ENCODE measurements at places on chromosomes 2 and 18.

DNA sequence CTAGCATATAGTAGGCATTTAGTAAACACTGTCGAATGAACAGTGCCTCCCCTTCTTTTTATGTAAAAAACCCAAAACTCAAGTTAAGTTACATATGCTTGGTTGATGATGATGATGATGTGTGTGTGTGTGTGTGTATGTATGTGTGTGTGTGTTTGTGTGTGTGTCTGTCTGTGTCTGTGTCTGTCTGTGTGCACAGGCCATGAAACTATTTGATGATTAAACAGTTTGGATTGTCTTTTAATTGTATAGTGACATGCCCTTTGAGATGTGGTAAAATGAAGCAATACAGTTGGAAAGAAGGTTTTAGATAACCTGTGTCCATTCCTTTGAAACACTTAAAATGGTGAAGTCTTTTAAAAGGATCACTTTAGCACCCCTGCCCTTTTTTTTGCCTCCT, 105.6 kb downstream of the MAP4K4 start:
- no peak for DNase-seq

DNA sequence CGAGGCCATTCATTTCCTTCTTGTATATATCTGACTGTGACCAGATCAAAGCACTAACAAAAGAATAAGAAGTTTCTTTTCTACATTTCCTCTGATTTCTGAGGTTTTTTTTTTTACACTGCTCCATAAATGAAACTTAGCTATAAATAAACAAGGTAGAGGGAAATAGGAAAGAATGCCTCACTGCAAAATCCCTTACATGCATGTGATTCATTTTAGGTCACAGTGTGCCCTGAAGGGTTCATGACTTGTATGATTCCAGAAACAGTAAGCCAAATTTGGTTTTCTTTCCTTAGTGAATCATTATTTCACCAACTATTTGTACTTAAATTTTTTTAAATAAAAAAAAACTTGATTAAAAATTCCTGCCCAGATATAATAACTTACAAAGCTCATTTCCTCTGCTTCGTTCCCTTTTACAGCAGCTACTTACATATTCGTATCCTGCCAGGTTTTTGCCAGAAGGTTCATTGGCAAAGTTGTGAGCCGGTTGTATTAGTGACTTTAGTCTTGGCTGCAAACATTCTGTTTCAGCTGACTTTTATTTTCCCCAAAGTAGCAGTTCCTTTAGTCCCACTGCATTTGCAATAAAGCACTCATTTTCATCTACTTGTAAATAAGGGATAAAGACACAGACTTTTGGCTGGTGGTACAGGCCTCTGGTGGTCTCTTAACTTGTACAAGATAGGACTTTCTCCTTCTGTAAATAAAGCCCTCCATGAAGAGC, 58.6 kb downstream of the LRP2 start:
- DNase-seq, result no peak

DNA sequence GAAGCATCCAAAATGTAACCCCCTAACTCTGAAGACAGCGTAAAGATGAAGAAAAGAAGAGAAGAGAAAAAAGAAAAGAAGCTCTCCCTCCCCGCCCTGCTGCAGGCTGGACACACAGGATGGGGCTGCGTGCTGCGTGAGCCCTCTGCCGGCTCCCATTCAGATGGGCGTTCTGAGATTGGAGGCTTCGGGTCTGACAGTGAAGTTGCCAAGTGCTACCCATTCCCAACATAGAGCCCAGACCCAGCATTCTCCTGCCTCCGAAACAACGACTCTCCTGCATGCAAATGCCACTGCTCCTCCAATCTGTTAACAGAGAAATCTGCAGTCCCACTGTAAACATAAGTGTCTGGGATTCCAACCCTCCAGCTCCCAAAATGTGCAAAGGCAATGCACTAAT, 234.9 kb downstream of the BCL11A start:
- DNase-seq, result no peak

DNA sequence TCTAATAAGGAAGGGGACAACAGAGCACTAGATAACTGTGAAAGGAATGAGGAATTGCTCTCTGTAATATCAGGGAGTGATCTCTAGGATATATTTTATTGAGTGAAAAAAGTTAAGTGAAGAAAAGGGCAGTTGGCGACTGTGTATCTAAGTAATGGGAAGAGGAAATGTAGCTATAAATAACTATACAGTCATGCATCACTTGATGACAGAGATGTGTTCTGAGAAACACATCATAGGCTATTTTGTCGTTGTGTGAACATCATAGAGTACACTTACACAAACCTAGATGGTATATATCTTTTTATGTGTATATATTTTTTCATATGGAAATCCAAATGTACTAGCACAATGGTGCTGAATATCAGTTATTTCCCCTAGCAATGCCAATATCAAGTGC, 329.3 kb downstream of the TXNL1 start:
- DNase-seq, result no peak

GRCh38 chr18:23504720-23505119, 1.4 kb downstream of the RMC1 start:
- DNase-seq, result no peak

All from CD4-positive, alpha-beta T cell (primary cell).